ENCODE measurements at places on chromosomes 7 and 10.

- DNase-seq = no peak
These were observed 7.4 kb upstream of the LFNG start for GRCh38 chr7:2512179-2512661.

DNA sequence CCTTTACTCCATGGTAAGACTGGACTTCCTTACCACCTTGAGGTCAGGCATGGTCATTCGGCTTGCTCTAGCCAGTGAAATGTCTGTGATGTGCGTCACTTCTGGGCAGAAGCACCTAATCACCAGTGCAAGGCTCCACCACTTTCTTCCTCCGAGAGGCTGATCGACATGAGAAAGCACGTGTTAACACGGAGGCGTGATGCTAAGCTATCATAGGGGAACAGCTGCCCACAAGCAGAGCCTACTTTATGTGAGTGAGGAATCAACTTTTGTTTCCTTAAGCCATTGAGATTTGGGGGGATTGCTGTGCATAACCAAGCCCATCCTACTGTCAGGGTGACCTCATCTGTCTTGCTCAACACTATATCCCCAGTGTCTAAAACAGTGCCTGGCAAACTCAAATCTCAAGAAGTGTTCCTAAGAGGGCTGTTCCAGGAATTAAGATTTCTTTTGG lies 23.1 kb upstream of the SAR1A start:
- no peak for DNase-seq

- no peak for DNase-seq
These were observed 124.1 kb downstream of the CAMK1D start for GRCh38 chr10:12473491-12473890.

GRCh38 chr10:12846718-12847117 lies 154.8 kb downstream of the CCDC3 start:
- DNase-seq = no peak

DNA sequence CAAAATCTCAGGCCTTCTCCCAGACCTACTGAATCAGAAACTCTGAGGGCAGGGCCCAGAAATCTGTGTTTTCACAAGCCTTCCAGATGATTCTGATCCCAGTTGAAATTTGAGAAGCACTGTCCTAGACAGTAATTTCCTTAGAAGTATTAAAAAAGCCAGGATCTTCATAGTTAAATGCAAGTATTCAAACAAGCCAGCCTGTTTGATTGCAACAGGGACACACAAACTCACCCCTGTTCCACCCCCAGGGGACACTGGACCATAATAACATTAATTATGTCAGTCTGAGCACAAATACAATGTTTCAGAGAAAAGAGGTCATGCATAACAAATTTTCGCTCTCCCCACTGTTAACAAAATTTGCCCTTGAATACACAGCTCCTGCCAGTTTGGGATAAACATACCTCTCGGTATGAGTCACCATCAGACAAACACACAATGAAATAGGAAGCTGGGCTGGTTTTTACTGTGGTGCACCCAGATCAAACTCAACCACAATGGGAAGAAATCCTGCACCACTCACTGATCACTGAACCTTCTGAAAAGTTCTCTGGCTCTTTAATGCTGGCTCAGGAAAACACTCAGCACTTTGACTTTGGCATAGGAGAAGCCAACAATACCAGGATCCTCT lies 34.3 kb downstream of the ABLIM1 start:
- DNase-seq = no peak

Measured in stimulated activated CD4-positive, alpha-beta T cell treated with anti-CD3 and anti-CD28 coated beads, Interleukin-1b, Interleukin-23, amount 100 ng/mL, for 1 hour (primary cell).